GM23338 (cell line): ENCODE measurements at places on chromosomes 12 and 14.

DNA sequence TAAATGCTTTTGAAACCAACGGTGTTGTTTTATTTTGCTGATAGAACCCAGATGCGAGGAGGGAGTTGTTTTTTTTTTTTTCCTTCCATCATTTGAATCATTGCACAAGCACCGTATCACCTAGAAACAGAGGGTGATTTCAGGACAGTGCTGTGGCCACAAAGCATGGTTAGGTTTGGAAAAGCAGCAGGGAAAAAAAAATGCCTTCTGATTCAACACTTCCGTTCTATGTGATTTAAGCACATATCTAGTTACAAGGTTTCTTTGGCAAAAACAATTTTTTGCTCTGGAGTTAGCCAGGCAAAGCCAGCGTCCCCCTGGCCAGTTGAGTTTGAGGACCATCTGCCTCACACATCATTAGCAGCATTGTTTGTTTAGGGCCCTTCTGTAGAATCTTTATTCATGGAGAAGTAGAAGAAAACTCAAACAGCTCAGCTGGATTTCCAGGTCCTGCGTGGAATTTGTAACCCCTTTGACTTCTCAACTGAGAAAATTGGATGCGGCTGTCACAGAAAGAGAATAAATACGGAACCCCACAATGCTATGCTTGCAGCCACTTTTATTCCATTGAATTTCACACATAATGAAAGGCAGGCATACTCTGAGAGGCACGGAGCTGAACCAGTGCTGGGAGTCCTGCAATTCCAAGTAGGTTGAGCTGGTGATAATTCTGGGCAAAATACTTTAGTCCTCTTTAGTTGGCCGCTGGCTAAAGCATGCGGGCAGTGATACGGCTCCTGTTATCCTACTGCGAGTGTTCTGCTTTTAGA is 17.0 kb upstream of the WNT5B start:
- DNase-seq, result no peak

GRCh38 chr12:1862973-1863372 is 42.6 kb downstream of the LRTM2 start:
- DNase-seq, result no peak

DNA sequence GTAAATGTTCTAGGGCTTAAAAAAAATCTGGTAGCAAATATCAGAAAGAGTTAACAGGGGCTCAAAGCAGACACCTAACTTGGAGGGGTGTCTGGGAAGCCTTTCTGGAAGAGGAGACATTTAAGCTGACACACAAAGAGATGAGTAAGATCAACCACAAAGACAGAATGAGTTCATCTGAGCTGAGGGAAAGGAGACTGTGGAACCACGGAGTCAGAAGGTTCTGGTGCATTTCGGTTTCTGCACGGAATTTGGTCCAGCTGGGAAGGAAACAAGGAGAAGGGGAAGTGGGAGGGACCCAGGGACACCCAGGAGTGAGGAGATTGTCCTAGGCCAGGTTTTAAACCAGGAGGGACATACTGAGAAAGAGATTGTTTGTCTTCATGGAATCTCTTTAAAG is 161.1 kb downstream of the PHETA1 start:
- no peak for DNase-seq

DNA sequence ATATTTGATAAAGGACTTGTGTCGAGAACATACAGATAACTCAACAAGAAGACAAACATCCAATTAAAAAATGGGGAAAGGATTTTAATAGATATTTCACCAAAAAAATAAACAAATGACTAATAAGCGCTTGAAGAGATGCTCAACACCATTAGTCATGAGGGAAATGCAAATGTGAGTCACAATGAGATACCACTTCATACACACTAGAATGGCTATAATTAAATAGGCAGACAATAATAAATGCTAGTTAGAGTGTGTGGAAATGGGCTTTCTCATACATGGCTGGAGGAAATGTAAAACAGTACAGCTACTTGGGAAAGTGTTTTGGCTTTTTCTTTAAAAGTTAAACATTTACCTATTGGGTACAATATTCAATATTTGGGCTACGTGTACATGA is 34.8 kb downstream of the DLK1 start:
- DNase-seq, result no peak

DNA sequence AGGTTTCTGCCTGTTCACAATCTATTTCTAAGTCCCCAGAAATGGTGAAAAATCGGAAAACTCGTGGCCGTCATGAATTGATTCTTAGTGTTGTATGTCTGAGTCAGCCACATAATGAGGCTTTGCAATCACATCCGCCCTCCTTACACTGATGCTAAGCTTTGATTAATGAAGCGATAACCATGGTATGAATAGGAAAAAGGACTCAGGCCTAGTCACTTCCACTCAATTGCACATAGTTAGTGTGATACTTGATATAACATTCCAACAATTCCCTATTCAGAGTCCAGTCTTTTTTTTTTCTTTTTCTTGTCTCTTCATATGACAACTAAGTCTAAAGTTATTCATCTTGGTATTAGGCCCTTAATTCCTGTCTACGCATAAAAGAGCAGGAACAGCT is 1231.0 kb downstream of the VRK1 start:
- DNase-seq, result no peak

DNA sequence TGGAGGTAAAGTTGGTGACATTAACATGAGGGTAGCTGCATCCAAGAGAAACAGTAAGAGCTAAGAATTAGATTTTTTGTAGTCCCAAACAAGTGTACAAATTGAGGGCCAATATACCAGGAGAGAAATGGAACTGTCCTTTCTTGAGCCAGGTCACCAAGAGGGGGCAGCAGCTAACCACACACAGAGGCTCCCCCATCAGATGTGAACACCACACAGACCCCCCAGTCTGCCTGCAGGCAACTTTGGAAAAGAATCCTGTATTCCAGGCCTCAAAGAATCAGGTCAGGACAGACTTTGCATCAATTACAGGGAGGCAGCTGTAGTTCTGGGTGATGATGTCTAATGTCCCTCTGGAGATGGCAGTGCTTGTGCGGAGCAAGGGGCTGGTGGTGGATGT is 77.9 kb downstream of the SPTB start:
- DNase-seq, result peak; percentile 79

GRCh38 chr12:23911574-23911973 is 37.9 kb downstream of the SOX5 start:
- DNase-seq, result no peak

- DNase-seq, result no peak
Measured at GRCh38 chr12:107148107-107148506, 54.8 kb upstream of the CRY1 start.

DNA sequence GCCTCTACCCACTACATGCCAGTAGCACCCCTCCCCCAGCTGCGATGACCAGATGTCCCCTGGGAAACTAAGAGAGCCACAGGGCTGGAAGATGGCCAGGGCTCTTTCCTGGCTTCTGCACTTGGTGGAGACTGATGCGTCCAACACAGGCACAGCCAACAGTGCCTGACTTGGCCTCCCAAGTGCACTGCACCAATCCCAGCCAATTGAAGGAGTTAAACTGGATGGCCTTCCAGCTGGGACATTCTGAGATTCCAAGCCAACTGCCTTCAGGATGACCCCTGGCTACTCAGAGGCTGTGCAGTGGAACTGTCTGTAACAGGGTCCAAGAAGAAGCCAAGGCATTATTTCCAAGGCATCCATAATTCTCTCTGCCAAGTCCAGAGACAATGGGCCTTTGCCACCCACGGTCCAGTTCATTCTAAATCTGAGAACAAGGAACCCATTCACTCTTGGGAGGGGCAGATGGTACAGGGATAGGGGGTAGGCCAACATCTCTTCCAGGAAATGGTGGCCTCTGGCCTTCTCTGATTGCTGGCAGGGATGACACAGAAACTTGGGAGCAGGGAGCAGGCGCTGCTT is 35.2 kb downstream of the PRIMA1 start:
- DNase-seq, result no peak

- peak; percentile 79 for DNase-seq
Measured at GRCh38 chr12:125192690-125193221, 127.5 kb downstream of the AACS start.

GRCh38 chr12:90621927-90622326 is 333.0 kb downstream of the CCER1 start:
- DNase-seq, result no peak

DNA sequence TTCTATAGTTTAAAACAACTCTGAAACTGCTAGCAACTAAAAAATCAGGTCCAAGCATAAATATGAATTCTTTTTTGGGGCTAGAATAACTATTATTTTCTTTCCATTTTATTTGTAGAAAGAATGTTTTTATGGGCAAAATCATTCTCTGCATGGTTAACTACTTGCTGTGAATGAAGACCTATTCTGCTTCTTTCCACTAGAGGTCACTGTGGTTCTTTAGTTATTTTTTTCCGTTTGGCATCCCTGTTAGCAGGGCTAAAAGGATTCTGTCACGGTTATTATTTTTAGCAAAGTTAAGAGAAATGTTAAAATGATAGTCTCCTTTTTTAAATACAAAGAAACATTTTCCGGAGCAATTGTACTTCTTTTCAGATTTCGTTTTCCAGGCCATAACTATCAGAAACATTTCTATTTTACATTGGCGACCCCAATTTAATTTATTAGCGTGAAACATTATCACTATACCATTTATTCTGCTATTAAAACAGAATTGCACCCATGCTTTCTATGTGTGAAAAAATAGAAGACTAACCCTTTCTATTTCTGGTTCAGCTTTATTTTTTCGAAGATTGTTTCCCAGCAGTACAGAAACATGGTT is 404.8 kb downstream of the ATP23 start:
- DNase-seq, result peak; percentile 70

DNA sequence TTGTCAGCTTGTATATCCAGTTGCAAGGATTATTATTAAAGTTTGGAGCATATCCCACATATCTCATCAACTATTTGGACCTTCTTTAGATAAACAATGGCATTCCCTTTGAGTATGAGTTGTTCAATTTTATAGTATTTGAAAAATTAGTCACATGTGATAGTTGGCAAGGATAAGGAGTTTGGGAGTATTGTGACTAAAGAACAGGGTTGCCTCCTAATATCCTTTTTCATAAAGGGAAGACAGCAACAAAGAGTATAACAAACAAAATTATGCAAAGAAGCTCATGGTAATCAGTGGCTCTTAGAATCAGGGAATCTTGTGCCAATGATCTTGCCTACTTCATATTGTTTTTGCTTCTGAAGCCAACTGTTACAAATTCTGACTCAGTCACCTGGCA is 31.2 kb upstream of the KCNH5 start:
- no peak for DNase-seq

GRCh38 chr12:9079883-9080675 is 35.6 kb downstream of the A2M start:
- DNase-seq, result peak; percentile 11

DNA sequence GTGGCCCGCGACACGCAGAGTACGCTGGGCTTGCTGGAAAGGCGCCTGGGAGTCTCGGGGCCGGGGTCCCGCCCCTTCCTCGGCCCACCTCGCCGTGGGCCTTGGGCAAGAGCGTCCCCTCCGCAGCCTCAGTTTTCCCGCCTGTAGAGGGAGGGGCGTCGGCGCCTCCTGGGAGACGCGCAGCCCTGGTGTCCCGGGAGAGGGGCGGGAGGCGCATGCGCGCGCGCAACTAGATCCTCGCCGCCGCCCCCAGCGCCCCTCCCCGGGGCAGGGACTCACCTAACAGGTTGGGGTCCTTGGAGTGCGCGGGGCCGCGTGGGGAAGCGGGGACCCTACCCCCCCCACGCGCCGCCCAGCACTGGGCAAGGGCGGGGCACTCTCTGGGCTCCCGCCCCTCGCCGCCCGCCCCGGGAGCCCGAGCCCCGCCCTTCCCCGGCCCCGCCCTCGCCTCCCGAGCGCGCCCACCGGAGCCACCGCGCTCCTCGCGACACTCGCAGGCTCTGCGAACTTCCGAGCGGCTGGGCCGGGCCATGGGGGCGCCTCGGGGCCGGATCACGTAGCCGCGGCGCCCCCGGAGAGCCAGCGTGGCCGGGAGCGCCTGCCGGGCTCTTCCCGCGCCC is at the start of gene KIF26A:
Gene KIF26A (plus strand): TSS at position 490 of the 620 bp plus-strand sequence. CDS start 136 bp downstream, outside the sequence.
- peak; percentile 75 for DNase-seq
